HS-5 (cell line): ENCODE measurements at places on chromosomes 2 and 18.

GRCh38 chr18:55830544-55830943 is 242.6 kb upstream of the TCF4 start:
- DNase-seq, result no peak

DNA sequence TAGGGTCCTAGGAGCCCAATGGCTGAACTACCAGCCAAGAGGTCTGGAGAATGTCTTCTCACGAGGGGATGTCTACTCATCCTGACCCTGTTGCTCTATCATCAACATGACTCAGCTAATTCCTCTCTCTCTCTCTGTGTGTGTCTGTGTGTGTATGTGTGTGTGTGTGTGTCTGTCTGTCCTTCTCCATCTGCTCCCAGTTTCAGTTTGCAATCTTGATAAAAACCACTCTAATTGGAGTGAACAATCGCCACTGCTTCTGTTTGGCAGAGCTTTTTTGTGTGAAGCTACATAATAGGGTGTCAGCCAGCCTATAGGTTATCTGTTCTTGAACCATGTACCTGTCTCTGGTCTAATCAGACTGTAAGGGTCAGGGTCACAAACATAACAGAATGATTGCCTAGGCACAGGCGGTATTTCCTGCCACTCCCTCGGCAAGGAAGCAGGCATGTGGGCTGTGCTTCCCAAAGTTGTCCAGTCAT is 219.8 kb downstream of the SH3BP4 start:
- DNase-seq, result peak; percentile 56

- no peak for DNase-seq
Measured at GRCh38 chr2:102803041-102803896, 41.4 kb downstream of the TMEM182 start.

DNA sequence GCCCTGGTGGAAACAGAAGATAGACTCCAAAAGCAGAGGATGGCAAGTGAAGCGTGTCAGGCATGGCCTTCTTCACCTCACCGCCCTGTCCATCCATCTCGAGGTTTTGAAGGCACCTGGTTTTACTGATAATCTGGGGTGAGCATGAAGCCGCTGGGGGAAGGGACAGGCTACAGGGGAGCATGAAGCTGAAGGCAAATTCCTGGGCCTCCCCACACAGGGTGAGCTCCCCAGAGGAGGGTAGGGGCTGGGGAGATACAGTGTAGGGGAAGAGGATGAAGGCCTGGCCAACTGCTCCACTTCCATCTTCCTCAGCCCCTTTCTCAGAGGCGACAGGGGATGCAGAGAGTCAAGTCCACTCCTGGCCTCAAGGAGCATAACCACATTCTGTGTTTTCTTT is 228.3 kb upstream of the SMAD2 start:
- DNase-seq, result no peak

GRCh38 chr18:56516789-56517188 is 121.6 kb downstream of the TXNL1 start:
- no peak for DNase-seq
